Midbrain (tissue), 1 donor: ENCODE measurements at places on chromosomes 7 and 10.

DNA sequence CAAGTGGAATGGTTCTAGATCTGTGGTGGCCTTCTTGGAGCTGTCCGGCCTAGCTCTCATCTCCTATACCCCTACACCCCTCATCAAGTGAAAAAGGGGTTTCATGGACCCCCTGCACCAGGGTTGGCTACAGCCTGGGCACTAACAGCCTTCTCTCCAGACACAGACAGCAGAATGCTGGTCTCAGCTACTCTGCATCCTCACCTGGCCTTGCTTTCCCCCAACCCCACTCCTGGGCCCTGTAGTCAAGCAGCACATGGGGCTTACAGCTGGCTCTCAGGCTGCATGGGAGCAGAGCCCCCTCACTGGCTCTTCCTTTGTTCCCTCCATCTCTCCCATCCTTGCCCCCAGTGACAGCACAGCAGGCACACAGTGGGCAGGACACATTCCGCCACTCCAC is 20.8 kb upstream of the TMEM273 start:
- no peak for DNase-seq

GRCh38 chr10:111079781-111080180 is 3.0 kb downstream of the ADRA2A start:
- no peak for DNase-seq

DNA sequence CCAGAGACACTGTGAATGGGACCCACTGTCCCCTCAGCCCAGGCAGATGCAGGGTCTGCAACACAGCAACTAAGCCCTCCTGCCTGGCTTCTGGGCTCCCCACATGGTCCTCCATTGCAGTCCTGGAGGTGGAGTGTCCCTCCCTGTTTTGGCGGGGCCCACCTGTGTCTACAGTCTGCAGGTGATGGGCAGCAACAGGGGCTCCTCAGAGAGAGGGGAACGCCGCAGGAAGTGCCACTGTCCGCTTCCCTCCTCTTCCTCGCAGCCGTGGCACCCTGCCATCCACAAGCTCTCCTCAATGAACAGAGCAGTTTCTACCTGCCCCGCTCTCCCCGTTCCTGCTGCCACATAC is 9.3 kb downstream of the CAMK2G start:
- no peak for DNase-seq

- DNase-seq = peak; percentile 1
Observed at GRCh38 chr10:32210306-32211045, 136.5 kb downstream of the EPC1 start.

- no peak for DNase-seq
Observed at GRCh38 chr7:2524808-2525657, 5.5 kb downstream of the LFNG start.

DNA sequence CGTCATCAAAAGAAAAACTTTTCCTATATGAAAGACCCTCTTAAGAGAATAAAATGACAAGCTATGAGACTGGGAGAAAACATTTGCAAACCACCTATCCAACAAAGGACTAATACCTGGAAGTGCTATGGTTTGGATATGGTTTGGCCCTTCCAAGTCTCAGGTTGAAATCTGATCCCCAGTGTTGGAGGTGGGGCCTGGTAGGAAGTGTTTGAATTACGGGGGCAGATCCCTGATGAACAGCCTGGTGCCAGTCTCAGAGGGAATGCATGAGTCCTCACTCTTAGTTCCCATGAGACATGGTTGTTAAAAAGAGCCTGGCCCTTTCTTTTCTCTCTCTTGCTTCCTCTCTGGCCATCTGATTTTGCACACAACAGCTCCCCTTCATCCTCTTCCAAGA is 6.3 kb downstream of the ALDH18A1 start:
- DNase-seq = no peak

DNA sequence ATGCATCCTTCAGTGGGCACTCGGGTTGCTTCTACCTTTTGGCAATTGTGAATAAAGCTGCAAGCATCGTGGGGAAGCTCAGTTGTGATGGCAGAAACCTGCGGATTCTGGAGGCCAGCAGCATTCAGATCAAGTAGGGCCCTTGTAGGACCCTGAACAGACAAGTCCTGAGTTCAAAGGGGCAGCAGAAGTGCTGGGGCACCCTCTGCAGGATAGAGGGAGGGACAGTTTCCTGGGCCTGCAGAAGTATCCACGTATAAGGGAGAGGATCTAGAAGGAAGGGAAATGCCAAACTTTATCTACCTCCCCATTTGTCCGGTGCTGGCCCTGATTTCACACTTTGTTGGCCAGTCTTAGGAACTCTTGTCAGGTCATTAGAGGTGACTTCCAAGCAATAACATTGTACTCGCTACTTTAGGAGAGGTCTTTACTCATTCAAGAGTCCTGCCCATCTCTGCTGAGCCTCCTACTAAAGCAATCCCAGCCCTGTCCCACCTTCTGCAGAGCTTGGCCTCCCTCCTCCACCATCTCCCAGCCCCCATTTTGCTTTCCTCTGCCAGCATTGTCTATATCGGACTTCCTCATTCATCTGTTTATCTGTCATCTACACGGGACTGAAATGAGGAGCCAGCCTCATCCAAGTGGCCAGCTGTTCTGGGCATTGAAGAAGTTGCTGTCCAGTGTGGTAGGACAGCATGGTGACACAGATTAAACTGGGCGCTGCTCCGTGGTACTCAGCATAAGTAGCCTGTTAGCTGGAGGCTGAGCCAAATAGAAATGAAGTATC is 26.6 kb upstream of the R3HCC1L start:
- DNase-seq = peak; percentile 1

- no peak for DNase-seq
Observed at GRCh38 chr10:35986756-35987502, 344.8 kb upstream of the FZD8 start.

DNA sequence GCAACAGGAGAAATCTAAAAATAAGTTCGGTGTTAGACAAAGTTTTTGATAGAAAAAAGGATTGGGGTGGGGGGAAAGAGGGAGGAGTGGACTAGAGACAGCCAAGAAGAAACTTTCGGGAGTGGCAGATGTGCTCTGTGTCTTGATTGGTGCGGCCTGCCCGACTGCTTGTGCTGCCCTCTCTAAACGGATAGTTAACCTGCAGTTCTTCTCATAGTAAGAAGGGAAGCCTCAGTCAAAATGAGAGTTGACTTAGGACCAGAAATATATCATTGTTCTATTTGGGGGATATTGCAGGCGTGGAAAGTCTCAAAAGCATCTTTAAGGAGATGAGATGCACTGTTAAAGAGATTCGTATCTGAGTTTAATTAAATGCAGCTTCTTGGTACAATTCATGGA is 39.3 kb downstream of the UBE3C start:
- DNase-seq = no peak

DNA sequence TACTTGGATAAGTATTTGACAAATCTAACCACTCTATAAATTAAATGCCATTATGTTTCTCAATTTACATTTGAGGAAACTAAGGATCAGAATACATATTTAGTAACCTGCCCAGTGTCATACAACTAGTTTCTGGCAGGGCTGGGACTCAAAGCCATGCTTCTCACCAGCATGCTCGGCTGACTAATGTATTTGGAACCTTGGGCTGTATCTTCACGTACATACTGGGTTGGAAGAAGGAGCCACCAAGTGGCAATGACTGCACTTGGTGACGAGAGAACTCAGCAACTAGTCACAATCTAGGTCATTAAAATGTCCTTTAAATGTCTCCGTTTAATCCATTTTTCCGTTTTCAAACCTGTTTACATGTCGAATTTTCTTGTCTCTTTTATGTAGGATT is 42.9 kb downstream of the CHRM2 start:
- DNase-seq = no peak

GRCh38 chr7:132412435-132412834 is 163.8 kb downstream of the PLXNA4 start:
- no peak for DNase-seq

- DNase-seq = no peak
Observed at GRCh38 chr7:44963364-44964290, 15.2 kb downstream of the MYO1G start.

DNA sequence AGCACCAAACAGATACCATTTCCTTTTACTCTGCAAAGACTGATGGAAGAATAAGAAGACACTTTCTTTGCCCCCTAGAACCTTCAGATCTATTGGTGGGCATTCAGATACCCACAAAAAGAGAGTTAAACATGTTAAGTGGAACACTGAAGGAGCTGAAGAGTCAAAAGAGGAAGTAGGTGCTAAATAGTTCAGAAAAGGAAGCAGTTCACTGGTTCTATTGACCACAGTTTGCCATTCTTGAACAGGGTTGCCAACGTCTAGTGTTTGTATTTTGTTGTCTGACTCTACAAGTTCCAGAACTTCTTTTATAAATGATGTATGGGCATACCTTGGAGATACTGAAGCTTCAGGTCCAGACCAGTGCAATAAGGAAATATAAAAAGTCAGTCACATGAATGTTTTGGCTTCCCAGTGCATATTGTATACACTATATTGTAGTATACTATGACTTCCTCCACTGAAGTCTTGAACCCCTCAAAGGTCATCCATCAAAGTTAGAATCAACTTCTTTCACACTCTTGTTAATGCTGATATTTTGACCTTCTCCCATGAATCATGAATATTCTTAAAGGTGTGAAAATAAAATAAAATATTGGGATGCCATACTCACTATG is 47.5 kb upstream of the AGR3 start:
- DNase-seq = no peak
